ENCODE measurements at places on chromosomes 1 and 21.

DNA sequence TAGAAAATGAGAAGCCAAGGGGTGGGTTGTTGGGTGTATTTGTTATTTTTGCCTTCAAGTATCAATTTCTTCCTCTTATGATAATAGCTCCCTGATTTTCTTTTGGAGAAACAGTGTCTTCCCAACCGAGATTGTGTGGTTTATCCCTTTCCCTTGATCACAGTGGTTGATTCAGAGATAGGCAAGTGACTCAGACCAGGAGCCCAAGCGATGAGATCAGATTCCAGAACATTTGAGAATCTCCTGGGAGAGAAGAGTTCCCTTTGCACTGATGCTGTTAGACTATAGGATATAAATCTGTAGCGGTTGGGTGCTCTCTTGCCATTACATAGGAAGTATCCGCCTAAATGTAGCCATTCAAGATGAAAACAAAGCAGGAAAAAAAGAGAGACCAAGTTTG is 90.1 kb upstream of the WDR26 start:
- no peak for DNase-seq

- DNase-seq: peak; percentile 79
Observed at GRCh38 chr21:42002421-42002958, 7.7 kb downstream of the ZBTB21 start.

DNA sequence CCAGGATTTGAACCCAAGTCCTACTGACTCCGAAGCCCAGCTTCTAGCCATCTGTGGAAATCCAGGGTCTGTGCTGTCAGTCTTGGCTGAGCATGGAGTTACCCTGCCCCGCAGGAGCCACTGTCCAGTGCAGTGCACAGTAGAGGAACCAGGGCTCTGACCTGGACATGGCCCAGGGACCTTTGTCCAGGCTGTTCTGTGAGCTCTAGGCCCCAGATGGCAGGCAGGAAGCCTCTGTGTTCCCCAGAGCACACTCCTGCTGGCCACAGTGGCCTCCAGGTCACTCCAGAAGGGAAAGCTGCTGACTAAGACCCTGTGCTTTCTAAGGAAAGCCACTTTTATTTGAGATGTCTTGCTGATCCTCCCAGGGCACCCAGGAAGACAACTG is 13.8 kb downstream of the S100A7A start:
- DNase-seq: no peak

DNA sequence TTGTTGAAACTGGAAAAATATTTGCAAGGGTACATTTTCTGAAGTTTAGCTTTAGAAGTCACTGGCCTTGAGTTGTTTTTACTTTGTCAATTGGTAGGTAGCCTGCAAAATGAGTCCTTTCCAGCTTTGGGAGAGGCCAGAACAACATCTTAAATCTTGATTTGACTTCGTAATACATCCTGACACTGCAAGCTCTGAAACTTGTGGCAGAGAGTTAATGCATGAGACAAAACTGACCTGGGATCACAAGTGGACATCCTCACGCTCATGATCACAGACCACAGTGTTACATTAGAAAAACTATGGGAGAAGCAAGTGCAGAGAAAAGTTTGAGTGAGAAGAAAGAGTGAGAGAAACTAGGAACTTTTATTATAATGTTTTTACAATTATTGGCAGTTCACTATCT is 550.9 kb downstream of the USP25 start:
- no peak for DNase-seq

DNA sequence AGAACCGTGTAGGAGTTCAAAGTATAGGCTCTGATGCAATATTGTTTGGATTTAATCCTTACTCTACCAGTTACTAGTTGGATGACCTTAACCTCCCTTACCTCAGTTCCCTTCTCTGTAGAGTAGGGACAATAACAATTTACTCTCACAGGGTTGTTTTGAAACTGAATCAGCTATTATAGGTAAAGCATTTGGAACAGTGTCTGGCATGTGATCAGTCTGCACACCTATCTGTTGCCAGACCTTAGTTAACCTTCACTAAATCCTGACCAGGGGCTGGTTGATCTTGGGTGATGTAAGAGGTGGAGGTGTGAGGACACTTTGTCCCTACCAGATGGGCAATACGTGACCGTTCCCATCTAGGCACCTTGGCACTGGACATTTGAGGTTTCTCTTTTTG is 106.9 kb downstream of the DDX20 start:
- DNase-seq: no peak

GRCh38 chr1:61978796-61979195 is 215.9 kb upstream of the L1TD1 start:
- DNase-seq: no peak

DNA sequence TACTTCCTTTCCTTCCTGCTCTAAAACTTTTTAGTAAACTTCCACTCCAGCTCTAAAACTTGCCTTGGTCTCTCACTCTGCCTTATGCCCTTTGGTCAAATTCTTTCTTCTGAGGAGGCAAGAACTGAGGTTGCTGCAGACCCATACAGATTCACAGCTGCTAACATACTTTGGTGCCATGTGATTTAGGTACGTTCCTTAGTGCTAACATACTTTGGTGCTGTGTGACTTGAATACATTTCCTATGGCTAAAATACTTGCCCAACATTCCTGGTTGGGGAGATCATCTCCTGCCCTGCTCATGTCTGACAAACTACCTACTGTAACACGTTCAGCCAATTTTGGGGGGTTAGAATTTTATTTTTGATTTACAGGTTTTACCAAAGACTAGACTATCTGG is 6.8 kb upstream of the ZBTB40 start:
- no peak for DNase-seq

DNA sequence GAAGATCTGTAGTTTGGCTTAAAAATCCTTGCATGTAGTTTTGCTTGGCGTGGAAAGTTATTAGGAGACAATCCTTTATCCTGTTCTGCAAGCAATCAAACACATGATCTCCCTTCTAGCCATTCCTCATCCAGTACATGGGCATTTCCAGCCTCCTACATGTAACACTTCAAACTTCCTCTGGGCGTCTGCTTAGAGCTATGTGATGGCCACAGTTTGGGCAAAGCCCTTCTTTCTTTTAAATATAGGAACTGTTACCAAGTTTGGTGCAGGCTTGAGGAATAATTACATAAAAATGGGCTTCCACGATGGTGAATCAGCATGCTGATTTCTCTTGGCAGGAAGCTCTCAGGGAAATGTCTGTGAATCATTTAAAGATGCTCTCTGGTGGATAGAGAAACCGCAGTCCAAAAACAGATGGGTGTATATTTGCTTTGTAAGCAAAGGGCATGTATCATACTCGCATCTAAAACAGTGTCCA is 176.9 kb upstream of the FMN2 start:
- no peak for DNase-seq

DNA sequence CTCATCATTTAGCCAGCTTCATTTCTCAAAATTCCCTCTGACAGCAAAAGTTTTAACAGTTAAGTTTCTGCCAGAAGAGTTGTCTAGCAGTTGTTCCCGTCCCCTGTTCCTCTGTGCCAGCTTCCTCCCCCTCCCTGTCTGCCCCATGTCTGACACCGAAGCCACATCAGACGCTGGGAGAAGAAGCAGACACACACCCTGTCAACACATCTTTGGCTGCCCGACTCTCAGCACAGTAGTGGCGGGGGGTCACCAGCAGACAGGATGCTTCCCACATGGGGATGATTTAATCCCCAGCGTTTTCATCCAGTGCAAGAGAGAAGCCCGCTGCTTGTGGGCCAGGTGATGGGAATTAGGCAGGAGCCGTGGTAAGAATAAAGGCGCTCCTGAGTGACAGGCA is 379.4 kb upstream of the RUNX1 start:
- DNase-seq: peak; percentile 29

DNA sequence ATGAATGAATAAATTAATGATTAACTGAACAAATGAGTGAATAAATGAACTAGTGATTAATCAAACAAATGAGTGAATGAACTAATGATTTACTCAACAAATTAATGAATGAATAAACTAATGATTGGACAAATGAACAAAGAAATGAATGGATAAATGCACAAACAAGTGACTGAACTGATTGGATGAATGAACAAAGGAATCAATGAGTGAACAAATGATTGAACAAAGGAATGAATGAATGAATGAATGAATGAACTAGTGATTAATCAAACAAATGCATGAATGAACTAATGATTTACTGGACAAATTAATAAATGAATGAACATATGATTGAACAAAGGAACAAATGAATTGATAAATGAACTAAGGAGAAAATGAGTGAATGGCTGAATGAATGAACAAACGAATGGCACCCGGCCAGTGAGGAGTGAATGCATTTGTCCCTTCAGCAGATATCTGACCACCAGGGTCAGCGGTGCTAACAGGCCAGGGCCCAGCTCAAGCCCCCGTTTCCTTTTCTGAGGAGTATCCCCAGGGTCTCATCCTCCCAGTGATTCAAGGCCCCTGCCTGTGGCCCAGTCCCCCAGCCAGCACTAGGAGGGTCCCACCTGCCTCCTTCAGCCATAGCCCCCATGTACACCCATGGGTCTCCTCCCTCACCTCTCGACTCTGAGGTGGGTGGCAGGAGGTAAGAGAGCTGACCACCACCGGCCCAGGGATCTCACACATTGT is 49.9 kb downstream of the WNT9A start:
- peak; percentile 8 for DNase-seq

DNA sequence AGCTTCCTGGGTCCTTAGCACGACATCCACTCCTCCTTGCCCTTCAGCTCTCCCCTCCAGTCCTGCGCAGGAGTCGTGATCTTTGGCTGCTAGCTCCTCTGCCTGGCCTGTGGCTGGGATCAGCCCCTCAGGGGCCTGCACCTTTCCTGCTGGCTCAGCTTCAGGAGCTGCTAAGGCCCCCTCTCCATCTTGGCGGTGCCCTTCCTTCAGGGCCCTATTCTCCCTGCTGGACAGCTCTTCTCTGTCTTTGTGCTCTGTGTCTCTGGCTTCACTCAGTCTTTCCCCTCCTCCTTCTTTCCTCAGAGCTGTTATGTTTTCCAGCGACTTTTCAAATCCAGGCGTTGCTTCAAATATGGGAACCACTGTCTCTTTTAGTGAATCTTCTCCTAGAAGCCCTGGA is 59.5 kb upstream of the LRRC53 start:
- no peak for DNase-seq

DNA sequence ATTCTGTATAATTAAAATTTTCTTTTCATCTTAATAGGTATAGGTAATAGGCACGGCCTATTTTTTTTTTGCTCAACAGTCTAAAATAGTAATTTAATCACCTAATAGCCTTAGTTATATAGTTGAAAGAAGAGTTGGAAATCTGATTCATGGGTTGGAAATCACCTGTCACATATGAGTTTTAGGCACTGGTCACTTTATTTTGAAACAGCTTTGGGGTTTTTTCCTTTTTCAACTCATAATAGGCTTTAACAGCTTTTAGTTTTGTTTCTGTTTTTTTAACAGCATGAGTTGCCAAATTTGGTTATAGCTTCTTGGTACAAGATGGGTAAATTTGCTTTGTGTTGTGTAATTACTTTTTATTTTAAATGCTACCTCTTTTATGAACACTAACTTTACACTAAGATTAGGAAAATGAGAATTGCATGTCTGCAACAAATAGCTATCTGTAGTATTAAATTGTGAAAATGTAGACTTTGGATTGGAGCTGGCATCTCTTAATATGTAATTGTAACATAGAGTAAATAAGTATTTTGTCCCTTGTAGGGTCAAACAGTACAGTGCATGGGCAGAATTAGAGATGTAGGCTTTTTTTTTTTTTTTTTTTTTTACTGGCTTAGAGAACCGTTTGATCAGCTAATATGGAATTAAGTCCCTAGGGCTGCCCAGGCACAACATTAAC is 109.8 kb downstream of the OSBPL9 start:
- no peak for DNase-seq

DNA sequence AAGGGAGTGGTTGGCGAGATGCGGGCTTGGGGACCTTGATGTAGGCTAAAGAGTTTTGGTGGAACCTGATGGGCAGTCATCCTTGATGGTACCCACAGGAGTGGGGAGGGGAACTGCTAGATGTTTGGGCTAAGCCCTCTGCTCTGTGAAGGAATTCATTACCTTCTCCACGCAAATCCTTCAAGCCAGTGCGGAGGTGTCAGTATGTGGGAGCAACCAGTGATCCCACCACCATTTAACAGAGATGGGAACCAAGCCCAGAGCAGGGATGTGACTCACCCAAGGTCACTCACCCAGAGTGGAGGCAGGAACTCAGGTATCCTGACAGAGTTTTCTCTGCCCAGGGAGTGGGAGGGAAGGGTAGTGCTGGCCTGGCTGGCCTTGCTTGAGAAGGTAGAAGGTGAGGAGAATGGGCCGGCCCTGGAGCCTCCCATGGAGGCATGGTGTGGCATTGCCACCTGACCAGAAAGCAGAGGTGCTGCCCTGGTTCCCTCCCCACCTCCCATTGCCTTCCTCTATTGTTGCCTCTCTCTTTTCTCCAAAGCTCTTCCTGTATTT is 51.2 kb upstream of the STUM start:
- no peak for DNase-seq

GRCh38 chr1:234781241-234782065 is 171.5 kb upstream of the IRF2BP2 start:
- peak; percentile 71 for DNase-seq

GRCh38 chr1:82837766-82838465 is 1037.2 kb downstream of the ADGRL2 start:
- DNase-seq: no peak

DNA sequence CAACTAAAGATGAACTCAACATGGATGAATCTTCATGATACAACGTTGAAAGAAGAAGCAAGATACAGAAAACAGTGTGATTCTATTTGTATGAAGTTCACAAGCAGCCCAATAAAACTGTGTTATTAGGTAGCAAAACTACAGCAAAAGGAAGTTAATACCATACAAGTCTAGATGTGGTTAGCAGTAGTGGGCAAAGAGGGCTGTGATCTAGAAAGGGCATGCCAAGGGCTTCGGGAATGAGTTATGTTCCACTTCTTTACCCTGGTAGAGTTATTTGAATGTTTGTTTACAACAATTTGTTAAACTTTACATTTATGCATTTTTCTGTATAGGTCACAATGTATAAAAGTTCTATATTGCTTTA is 9.2 kb downstream of the TNFRSF9 start:
- no peak for DNase-seq

GRCh38 chr1:153494976-153495535 is 34.6 kb upstream of the S100A7 start:
- peak; percentile 96 for DNase-seq

DNA sequence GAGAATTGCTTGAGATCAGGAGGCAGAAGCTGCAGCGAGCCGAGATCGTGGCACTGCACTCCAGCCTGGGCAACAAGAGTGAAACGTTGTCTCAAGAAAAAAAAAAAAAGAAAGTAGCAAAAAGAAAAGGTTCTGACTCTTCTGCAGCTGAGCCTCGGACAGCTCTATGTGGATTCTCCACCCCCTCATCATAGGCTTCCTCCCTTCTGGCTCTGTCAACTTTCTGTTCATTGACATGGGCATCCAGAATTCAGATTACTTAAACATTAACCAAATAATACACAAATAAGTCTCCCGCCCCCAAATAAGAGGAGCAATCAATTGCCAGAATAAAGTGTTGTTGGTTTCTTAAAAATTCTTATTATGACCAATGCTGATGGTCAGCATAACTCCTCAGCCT is 10.0 kb downstream of the SUSD4 start:
- no peak for DNase-seq

- no peak for DNase-seq
Observed at GRCh38 chr1:156795787-156796186, 20.9 kb downstream of the SH2D2A start.

GRCh38 chr1:53628286-53628955 is 110.5 kb downstream of the GLIS1 start:
- DNase-seq: no peak

Measured in stimulated activated CD8-positive, alpha-beta memory T cell treated with anti-CD3 and anti-CD28 coated beads, Interleukin-4, amount 100 ng/mL, for 48 hours (primary cell).